Gastroesophageal sphincter (tissue), 4 donors: ENCODE measurements at places on chromosomes 3 and 15.

DNA sequence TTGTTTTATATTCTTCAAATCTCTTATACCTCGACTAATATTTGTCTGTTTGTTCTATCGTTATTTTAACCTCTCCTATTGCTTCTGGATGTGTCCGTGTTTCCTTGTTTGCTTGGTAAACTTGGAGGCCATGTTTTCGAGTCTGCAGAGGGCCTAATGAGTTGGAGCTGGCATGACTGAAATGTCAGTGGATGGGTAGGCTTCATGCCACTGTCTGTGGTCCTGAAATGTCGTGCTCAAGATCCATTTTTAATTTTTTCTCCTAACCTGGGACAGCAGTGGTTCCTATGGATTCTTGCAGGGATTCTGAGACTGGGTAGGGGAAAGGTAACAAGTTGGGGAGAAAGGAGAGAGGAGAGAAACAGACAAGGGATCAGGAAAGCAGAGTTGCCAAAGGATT, 18.8 kb upstream of the GASK1A start:
- ATAC-seq, result no peak
- no peaks in the 10 kb centered on the region for H3K36me3 ChIP-seq
- H3K27ac ChIP-seq, result no peak overlapping the region
- H3K4me3 ChIP-seq, result no peak overlapping the region

GRCh38 chr3:131619821-131620220, 117.0 kb upstream of the MRPL3 start:
- H3K27me3 ChIP-seq, result no peaks in the 10 kb centered on the region
- no peaks in the 10 kb centered on the region for H3K4me1 ChIP-seq
- H3K4me3 ChIP-seq, result no peak overlapping the region
- ATAC-seq, result no peak

- no peak overlapping the region for H3K27ac ChIP-seq
- no peaks in the 10 kb centered on the region for H3K36me3 ChIP-seq
- no peak overlapping the region for H3K4me3 ChIP-seq
- no peak for ATAC-seq
- no peaks in the 10 kb centered on the region for H3K27me3 ChIP-seq
These were observed 89.6 kb downstream of the THRB start for GRCh38 chr3:24405057-24405456.

- ATAC-seq, result no peak
- no peaks in the 10 kb centered on the region for H3K27me3 ChIP-seq
- H3K4me3 ChIP-seq, result no peak overlapping the region
- no peaks in the 10 kb centered on the region for H3K36me3 ChIP-seq
- no peak overlapping the region for H3K27ac ChIP-seq
These were observed 437.4 kb downstream of the GABRG3 start for GRCh38 chr15:27408428-27408827.

DNA sequence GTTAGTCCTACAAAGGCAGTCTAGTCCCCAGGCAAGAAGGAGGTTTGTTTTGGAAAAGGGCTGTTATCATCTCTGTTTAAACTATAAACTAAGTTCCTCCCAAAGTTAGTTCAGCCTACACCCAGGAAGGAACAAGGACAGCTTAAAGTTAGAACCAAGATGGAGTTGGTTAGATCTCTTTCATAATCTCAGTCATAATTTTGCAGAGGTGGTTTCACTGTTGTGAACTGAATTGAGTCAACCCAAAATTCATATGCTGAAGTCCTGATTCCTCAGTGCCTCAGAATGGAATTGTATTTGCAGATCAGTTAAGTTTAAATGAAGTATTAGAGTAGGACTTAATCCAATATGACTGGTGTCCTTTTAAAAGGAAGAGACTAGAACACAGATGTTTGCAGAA, 101.0 kb upstream of the C3orf80 start:
- ATAC-seq, result no peak
- H3K4me1 ChIP-seq, result no peaks in the 10 kb centered on the region
- H3K27me3 ChIP-seq, result no peaks in the 10 kb centered on the region
- no peak overlapping the region for H3K27ac ChIP-seq
- no peak overlapping the region for H3K4me3 ChIP-seq

- H3K27ac ChIP-seq, result no peak overlapping the region
- H3K4me1 ChIP-seq, result no peaks in the 10 kb centered on the region
- no peak for ATAC-seq
These were observed 250.9 kb upstream of the SEMA6D start for GRCh38 chr15:47466357-47466756.

DNA sequence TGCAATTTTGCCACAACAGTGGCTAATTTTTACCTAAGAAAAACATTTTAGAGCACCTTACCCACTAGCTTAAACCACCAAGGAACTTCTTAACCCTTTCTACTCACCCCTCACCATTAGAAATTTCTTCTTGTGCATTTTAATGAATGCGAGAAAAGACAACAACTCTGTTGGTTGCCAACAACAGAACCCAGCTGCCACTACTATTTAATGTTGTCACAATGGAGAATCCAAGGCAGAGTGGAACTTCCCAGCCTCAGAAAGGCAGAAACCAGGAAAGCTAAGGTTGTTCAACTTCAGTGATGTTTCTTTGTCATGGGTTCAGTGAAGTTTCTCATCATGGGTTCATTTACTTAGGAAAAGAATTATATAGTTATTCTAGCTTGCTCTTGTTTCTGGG, 325.2 kb upstream of the ARL6 start:
- no peak overlapping the region for H3K4me3 ChIP-seq
- H3K27ac ChIP-seq, result no peak overlapping the region
- no peaks in the 10 kb centered on the region for H3K36me3 ChIP-seq
- no peaks in the 10 kb centered on the region for H3K27me3 ChIP-seq
- H3K4me1 ChIP-seq, result no peaks in the 10 kb centered on the region

DNA sequence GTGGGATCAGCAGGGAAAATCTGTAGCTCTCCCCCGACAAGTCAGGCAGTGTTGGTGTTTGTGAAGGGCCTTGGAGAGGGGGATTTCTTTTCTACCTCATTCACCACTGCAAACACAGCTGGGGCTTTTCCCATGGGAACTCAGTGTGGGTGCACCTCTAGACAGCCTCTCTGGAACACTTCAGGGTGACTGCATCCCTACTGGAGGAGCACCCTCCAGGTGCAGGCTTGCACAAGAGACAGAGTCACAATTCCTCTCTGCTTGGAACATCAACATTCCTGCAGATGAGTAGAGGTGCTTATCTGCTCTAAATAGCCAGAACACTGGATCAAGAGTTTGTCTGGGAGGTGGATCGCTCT, 72.7 kb upstream of the AKAP13 start:
- H3K36me3 ChIP-seq, result no peaks in the 10 kb centered on the region
- no peaks in the 10 kb centered on the region for H3K4me1 ChIP-seq
- no peaks in the 10 kb centered on the region for H3K27me3 ChIP-seq
- H3K27ac ChIP-seq, result no peak overlapping the region
